ENCODE measurements at places on chromosomes 1 and 21.

GRCh38 chr1:27626031-27626935 lies 8.7 kb downstream of the FGR start:
- DNase-seq: no peak

DNA sequence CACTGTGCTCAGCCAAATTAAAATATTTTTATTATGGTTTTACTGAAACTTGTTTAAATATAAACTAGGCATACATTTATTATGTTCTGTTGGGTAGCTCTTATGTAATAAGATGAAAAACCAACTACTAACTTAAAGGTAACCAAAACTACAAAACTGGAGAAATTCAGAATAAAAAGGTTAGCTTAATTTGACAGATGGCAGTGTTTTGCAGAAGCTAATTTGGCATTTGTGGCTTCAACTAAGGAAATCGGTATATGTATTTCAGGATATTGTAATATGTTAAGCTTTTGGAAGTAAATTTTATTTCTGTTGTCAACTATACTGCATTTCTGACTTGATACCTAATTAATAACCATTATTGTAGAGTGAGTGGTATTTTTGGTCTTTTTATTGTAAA lies 18.8 kb downstream of the USP25 start:
- no peak for DNase-seq

DNA sequence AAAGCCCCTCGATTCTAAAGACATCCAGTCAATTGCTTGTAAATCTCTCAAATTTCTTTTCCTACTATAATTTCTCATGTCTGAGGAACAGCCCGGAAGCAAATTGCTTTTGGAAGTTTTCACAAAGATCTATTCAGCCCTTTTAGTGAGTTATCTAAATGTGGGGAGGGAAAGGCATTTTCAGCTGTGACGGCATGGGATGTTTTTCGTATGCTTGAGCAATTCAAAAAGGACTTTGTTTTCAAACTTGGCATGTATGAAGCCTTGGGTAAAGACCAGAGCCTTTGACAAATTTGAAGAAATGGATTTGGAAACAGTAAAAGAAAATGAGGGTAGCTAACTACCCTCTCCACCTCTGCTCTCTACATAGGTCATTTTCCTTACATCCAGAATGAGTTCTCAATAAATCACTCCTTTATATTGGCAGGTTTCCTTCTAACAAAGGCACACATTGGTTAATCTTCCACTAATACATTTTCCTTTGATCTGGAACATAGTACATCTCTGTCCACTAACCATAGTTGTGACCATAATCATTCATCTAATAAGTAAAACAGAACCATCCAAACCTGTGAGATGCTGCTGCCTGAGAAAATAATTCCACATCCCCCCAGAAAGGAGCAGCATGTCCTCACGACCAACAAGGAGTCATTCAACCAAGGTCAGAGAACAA lies 66.1 kb upstream of the ADAM30 start:
- DNase-seq: no peak

DNA sequence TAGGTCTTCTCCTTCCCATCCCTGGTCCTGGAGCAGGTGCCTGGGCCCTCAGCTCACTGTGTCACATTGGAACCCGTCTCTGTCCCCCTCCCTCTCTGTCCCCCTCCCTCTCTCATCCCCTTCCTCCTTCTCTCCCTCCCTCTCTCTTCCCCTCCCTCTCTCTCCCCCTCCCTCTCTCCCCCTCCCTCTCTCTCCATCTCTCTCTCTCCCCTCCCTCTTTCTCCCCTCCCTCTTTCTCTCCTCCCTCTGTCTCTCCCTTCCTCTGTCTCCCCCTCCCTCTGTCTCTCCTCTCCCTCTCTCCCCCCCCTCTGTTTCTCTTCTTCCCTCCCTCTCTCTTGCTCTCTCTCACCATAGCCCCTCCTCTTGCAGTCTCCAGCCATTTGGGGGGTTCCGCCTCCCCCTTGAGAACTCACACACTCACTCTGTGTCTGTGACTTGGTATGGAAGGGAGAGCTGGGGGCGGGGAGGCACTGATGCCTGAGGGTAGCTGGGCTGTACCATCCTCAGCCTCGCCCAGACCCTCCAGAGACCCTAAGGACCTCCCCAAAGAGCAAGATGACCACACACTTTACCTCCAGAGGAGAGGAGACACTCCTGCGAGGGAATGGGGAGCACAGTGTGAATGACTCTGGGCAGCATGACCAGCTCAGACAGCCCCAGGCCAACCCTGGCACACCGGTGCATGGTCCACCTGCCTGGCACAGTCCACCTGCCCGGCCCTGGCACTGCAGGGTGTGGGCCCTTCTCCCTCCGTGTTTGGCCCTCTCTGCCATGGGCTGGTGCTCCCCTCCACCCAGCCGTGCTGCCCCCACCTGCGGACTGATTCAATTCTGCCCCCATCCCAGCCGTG lies 102.8 kb upstream of the ARHGEF16 start:
- DNase-seq: no peak

- no peak for DNase-seq
Observed at GRCh38 chr1:84712276-84712874, 22.1 kb upstream of the SSX2IP start.

DNA sequence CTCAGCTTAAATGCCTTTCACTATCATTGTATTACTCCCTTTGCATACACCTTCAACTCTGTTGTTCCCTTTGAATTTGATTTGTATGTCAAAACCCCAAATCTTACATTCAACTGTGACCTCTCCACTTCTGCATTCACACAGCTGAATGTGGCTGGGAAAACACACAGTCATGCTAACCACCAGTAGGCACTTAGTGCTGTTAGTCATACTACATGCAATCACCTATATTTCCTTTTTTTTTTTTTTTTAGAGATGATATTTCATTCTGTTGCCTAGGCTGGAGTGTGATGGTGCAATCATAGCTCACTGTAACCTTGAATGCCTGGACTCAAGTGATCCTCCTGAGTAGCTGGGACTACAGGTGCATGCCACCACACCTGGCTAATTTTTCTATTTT lies 16.2 kb downstream of the BTBD8 start:
- no peak for DNase-seq

DNA sequence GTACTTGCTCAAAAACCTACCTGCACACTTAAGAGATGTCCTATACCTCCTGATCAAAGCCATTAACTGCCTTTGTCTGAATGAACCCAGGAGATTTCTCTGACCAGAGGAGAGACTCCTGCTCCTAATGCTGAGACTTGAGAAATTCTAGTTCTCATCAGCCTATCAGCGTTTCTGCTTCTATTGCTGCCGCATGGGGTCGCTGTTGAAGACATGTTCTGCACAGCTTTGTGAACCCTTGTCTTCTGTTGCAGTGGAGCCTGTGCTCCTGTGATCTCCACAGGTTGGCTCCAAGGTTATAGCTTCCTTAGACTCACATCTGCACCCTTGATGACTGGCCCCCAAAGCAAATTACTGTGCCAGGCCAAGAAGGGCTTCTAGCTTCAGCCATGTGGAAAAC lies 40.2 kb downstream of the EDN2 start:
- DNase-seq: no peak

DNA sequence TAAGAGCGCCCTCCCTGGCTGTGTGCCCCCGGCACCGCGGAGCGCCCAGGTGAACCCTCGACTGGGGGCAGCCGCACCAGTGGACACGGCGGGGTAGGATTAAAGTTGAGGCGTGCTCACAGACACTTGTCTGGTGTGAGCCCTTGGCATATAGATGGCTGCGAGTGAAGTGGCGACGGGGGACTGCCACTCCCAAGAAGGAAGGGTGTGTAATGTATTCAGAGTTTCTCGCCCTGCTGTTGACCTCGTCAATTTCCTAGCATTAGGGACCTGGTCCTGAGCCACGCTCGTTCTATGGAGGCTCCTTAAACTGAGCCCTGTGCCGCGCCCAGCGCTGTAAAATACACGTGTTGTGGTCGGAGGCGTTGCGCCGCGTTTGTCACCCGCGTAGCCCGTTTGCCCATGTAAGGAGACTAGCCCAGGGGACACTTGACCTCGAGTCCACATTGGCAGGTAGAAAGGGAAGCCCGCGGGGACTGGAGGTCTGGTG lies 554 bp downstream of the EVA1C start:
- DNase-seq: no peak

DNA sequence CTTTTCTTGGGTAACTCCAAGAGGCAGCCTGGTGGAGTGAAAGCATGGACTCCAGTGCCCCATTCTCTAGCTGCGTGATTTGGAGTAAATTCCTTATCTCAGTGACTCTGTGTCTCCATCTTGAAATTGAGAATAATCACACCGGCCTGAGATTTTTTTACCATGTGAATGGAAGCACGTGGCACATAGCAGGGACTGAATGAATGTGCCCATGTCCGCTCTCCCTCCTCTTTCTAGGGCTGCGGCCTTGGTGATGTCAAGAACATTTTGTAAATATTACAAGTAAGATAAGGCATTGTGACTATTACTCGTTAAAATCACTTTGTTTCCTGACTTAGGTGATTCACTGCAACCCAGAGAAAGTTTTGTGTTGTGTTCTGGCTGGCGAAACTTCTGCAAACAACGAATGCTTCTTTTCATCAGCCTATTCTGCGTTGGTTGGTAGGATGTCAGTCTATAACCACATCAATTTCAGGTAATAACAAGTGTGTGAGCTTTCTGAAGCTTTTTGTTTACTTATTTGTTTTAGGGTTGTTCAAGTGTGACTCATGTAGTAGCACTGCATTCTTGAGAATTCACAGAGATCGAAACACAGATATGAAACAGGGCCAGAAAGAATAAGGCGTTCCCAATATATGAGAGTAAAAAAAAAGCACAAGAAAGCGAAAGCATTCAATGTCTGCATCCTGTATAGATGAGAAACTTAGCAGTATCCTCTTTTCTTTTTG lies 135.7 kb upstream of the SLC45A1 start:
- no peak for DNase-seq

DNA sequence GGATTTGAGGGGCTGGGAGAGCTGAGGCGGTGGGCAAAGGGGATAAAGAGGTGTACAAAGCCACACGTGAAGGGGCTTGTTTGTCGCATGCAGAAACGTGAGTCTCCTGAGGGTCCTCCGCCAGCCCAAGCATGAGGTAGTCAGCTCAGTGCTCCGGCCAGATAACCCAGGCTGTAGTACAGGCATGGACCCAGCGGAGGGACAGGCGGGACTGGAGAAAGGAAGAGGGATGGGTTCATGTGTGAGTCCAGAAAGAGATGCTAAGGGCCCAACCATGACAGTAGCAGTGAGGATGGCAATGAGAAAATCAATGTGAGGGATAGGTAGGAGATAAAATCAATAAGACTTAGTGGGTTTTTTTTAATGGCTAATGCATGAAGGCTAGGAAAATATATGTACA lies 13.7 kb upstream of the ELK4 start:
- DNase-seq: no peak

DNA sequence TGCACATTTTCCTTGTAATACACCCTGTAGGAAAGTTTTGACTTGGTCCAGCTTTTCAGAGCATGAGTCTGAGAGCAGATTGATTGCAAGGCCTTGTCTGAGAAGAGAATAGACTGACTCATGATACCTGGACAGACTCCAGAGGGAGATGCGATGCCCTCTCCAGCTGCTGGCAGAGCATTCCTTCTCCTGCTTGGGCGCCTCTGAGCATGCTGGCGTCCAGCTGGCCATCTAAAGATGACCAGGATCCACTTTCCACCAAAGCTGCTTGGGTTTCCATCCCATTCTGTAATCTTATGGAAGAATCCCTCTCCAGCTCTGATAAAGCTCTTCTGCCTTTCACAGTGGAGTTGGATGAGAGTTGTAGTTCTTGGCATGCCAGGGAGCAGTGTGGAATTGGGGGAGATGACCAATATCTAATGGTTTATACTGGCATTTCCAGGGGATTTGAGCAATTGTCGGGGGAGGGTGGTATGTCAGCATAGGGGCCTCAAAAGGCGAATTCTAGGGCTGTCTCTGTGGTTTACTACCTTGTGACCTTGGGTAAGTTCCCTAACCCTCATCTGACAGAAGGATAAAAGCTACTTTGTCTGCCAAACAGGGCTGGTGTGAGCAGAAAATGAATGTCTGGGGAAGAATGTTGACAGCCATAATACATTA lies 19.5 kb downstream of the SZRD1 start:
- DNase-seq: no peak

GRCh38 chr1:240295811-240296210 lies 204.1 kb downstream of the FMN2 start:
- no peak for DNase-seq

- no peak for DNase-seq
Observed at GRCh38 chr1:43067977-43068751, 103.9 kb downstream of the EBNA1BP2 start.

GRCh38 chr1:170530972-170531757 lies 801 bp upstream of the GORAB start:
- DNase-seq: no peak

DNA sequence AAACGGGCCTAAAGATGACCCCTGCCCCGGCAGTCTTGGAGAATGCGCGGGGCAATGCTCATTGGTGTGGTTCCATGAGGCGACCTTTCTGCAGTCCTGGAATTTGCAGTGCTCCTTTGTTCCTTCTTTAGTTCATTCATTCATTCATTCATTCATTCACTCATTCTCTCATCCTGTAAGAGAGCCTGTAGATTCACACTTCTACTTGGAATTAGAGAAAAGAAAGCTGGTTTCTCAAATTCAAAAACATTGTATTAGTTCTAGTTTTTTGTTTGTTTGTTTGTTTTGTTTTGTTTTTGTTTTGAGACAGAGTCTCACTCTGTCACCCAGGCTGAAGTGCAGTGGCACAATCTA lies 31.6 kb downstream of the PAX7 start:
- DNase-seq: no peak

DNA sequence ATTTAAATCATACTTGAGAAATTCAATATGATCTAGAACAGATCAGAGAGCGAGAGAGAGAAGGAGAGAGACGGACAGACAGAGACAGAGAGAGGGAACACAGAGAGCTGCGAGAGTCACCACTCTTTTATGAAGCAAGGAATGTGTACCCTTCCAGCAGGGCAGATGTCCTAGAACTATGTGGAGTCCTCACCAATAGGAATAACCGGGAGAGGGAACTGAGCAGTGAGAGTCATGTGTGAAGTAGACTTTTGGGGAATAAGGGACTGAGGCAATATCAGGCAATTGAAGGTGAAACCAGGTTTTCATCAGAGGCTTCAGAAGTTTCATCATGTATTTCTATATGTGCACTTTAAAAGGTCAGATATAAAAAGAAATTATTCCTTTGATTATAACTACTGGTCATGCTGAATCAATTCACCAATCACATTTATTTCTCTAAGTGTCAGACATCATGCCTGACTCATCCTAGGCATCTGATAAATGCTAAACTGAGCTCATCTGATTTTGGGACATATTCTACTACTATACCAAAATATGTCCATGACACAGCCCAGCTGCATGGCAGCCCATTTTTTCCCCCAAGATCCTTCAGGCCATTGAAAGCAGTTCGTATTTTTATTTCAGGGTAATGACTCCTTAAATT lies 22.4 kb downstream of the VTCN1 start:
- DNase-seq: no peak

- no peak for DNase-seq
Observed at GRCh38 chr1:44239331-44239960, 26.2 kb downstream of the DMAP1 start.

GRCh38 chr1:196660852-196661251 lies 9.0 kb downstream of the CFH start:
- DNase-seq: no peak

GRCh38 chr1:211912038-211912437 lies 81.5 kb upstream of the LPGAT1 start:
- DNase-seq: no peak

All from stimulated activated CD4-positive, alpha-beta T cell treated with anti-CD3 and anti-CD28 coated beads, Interleukin-15, amount 100 ng/mL, for 1 hour (primary cell).